ENCODE measurements at places on chromosomes 6 and 20.

GRCh38 chr6:10643201-10643651 is 51.2 kb downstream of the C6orf52 start:
- DNase-seq = no peak

DNA sequence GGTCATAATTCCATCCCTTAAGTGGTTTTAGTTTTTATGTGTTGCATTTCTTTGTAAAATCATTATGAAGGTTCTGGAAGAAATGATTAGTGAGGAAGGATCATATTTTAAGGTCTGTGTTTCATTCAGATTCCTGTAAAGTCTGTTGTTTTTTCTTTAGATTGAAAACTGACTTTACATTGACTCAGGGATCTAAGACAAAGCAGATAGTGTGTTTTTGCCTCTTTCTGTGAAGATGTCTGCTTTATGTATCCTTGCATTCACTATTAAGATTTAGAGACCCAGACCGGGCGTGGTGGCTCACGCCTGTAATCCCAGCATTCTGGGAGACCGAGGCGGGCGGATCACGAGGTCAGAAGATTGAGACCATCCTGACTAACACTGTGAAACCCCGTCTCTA is 225.7 kb downstream of the SAMD5 start:
- no peak for DNase-seq

- no peak for DNase-seq
These were observed 173.2 kb downstream of the TMEM242 start for GRCh38 chr6:157150076-157150475.

DNA sequence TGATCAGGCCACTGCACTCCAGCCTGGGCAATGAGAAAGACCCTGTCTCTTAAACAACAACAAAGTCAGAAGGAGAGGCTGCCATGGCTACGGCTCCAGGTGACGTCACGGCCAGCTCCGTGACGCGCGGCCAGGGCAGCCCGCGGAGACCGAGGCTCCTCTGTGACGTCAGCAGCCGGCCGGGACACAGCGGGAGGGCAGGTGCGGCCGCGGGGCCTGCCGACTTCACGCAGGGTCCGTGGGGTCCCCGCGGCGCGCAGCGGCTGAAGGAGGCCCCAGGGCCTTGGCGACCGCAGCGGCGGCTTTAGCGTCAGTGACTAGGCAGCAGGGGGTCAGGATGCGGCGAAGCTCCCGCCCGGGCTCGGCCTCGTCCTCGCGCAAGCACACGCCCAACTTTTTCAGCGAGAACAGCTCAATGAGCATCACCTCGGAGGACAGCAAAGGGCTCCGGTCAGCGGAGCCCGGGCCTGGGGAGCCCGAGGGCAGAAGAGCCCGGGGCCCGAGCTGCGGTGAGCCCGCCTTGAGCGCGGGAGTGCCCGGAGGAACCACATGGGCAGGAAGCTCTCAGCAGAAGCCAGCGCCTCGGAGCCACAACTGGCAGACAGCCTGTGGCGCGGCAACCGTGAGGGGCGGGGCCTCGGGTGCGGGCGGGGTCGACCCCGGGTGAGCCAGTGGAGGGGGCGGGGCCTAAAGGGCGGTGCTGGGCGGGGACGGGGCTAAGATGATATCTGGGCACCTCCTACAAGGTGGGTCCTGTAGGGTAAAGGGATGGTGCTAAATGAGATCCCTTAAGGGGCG is at the start of gene SPAG4:
SPAG4 (plus strand) TSS at position 163 of the 798 bp plus-strand sequence; CDS start at position 338, 175 bp downstream.
- DNase-seq = peak; percentile 100

GRCh38 chr6:145138469-145139139 is 596.7 kb downstream of the EPM2A start:
- no peak for DNase-seq

- DNase-seq = no peak
These were observed 249.8 kb downstream of the GMDS start for GRCh38 chr6:1995636-1996035.

- peak; percentile 3 for DNase-seq
These were observed 125.7 kb upstream of the HDAC2 start for GRCh38 chr6:114096561-114097172.

GRCh38 chr6:16582446-16583143 is 178.7 kb downstream of the ATXN1 start:
- no peak for DNase-seq

All from T-helper 1 cell (primary cell).